Stimulated activated naive CD4-positive, alpha-beta T cell (primary cell): ENCODE measurements at places on chromosomes 6 and 20.

DNA sequence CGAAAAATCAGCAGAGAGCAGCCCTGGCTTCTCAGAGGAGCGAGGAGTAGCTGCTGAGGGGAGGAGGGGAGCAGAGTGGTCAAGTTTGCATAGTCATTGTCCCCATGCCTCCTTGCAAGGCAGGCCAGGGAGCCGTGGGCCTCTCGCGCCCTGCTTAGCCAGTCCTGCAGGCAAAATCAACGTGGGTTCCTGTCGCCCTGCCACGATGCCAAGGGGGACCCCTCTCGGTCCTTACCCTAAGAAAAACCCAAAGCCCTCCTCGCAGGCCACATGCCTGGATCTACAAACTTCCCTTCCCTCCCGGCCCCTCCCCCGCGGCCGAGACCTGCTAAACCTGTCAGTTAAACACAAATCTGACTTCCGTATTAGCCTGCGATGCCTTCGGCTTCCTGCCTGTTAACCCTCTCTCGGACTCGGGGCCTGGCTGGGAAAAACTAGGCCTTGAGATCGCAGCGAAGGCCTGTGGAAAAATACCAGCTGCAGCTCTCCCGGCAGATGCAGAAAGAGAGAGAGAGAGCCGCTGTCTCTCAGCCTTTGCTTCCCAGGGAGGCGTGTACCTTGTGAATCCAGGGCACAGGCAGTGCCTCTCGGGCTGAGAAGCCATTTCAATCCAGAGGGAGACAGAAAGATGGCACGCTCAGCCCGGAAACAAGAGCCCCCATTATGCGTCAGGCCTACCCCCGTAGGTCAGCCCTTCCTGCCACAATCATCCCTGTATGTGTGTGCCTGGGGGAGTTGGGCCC, 968 bp upstream of the ZMYND8 start:
- peak; percentile 55 for DNase-seq

DNA sequence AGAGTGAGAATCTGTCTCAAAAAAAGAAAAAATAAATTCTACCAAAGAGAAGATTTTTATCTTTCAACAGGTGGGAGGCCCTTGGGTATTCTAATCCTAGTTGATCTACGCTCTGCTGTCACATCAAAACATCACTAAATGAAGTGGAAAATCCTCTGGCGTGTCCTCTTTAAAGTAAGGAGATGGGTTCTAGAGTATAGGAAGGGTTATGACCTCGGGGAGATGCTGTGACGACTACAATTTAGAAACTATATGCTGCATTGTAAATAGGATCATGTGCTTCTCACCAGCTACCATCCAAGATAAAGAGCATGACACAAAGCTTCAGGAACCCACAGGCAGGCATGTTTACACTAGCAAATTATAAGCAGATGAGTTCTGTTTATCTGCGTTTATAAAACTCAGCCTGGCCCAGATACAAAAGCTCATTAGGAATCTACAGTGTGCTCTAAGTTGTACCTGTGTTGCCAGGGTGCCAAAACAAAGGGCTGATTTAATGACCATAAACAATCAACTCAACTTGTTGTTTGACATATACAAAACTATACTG, 197.1 kb upstream of the PLN start:
- no peak for DNase-seq

- no peak for DNase-seq
These were observed 1.6 kb upstream of the LY86 start for GRCh38 chr6:6586671-6587526.

GRCh38 chr20:20289331-20289730, 78.6 kb upstream of the INSM1 start:
- no peak for DNase-seq

DNA sequence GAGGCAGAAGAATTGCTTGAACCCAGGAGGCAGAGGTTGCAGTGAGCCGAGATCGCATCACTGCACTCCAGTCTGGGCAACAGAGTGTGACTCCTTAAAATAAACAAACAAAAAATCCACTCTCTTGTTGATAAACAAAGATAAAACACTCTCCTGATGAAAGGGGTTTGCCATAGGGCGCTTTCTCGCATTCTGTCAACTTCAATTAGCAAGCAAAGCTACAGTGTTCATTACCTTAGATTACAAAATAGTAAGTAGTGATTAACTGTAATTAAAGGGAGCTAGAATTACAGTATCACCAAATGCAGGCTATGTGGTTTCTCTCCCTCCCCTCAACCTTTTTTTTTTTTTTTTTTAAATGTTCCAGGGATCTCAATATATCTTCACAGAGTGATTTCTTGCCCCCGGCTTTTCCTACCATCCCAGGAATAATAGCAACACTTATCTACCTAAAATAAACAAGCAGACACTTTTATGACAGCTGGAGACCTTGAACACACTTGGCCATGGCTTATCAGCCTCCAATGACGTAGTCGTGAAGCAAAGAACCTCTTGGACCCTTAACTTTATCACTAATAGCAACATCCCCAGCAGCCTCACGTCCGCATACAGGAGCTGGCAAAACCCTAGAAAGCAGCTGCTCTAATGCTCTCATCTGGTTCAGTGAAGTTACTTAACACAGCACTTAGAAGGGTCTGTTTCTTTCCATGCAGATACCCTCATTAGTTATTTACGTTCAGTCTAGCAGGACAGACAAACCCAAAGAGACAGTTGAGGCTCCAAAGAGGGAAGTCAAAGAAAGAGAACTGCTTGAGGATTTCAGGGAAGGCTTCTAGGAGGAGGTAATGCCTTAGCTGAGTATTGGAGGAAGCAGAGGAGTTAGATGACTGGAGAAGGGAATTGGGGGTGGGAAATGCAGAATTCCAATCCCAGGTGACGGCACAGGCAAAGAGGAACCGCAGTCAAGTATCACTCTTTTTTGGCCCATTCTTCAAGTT, 37.9 kb upstream of the NEDD9 start:
- no peak for DNase-seq

GRCh38 chr20:46704714-46705377, 4.6 kb upstream of the SLC2A10 start:
- DNase-seq, result no peak

DNA sequence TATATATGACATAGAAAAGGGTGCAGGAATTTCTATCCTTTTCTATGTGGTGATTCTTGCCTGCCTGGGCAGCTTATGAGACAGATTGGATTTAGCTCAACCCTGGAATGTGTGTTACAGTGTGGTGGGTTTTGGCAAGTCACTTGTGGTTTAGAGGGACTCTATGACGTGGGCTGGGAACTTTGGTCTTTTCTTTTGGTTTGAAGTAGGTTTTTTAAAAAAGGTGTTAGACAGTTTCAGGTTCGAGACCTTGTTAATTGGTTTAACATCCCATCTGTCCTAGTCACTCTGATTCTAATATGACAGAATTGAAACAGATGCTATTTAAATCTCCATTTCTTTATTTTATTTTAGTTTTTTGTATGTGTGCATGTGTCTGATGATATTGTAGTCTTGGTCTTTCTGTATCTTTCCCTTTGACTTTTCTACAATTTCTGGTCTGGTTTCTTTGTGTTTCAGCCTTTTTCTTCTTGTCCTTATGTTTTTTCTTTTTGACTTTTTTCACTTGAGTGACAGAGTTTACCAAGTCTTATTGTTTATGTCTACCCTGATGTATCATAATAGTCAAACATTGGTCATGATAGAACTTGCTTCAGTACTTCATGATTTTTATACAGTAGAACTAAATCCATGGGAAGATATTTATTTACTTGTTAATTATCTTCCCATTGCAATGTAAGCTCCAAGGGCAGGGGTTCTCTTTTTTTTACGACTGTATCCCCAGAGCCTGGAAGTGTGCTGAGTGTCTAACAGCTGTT, 174.3 kb downstream of the CDKAL1 start:
- DNase-seq, result no peak

DNA sequence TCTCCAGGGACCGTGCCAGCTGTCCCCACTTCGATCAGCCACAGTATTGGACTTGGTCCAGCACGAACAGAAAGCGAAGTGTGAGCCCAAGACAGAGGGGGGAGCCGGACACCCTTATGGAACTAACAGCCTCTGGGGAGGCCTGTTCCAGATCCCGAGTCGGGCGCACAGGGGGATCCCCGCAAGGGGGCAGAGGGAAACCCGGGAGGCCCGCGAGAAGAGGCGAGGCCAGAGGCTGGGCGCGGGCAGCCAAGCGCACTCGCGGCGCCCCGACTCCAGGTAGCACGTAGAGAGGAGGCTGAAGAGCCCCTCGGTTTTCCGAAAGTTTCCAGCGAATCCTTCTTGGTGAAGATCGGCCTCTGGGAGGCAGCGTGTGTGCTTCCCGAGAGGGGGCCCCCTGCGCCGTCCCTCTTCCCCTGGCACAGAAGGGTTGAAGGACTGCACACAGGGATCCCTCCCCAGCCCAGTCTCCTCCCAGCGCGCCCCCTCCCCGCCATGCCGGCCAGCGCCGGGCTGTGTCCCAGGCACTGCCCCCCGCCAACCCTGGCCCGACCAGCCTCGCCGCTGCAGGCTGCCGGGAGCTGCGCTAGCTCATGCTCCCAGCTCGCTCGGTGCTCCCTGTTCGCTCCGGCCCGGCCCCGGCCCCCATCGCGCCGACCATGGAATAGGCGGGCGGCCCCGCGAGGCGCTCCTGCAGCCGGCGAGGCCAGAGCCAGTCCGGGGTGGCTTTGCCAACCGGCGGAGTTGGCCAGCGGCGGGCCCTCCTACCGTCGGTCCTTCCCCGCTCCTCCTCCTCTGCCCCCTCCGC, 577 bp upstream of the SLC24A3 start:
- no peak for DNase-seq

DNA sequence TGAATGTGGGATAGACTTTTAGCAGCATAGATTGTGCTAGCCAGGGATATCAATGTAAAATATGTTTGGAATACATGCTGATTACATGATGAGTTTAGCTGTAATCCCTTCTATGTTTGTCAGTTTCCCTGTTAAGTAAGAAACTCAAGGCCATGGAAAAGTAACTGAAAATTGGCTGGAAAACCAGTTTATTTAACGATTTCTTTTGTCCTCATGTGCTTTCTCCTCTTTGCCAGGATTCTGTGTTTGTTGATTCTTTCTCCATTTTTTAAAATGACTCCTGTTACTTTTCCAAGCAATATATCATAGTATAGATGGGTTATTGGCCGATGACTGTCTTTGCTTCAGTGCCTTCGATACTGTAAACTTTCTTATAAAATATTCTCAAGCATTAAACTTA, 87.5 kb downstream of the SAMD5 start:
- DNase-seq, result no peak

DNA sequence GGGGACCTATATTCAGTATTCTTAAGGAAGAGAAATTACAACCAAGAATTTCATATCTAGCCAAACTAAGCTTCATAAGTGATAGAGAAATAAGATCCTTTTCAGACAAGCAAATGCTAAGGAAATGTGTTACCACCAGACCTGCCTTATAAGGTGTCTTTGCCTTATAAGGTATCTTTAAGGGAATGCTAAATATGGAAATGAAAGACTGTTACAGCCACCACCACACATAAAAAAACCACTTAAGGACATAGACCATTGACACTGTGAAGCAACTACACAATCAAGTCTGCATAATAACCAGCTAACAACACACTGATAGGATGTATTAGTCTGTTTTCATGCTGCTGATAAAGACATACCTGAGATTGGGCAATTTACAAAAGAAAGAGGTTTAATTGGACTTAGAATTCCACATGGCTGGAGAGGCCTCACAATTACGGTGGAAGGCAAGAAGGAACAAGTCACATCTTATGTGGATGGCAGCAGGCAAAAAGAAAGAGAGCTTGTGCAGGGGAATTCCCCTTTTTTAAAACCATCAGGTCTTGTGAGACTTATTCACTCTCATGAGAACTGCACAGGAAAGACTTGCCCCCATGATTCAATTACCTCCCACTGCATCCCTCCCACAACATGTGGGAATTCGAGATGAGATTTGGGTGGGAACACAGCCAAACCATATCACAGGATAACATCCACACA, 119.2 kb upstream of the LAMA2 start:
- DNase-seq, result no peak

DNA sequence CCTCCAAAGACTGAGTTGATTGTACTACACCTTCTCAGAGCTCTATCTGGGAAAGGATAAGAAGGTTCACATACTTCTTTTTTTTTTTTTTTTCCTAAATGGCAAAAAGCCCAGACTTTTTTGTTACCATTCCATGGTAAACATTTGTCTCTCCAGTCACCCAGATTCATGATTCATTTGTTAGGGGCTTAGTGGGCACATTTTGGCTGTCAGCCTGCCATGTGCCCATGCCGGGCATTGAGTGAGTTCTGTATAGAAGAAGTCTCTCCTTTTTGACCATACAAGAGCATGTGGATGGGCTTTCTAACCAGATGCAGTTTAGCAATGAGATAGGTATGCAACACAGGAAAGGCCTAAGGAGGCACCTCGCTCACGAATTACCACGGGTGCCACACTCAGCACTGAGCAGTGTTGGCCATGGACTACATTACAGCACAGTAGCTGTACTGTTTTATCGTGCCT, 447.5 kb upstream of the HSF2 start:
- DNase-seq, result no peak

- DNase-seq, result no peak
These were observed 98.0 kb upstream of the CITED2 start for GRCh38 chr6:139472351-139473015.

DNA sequence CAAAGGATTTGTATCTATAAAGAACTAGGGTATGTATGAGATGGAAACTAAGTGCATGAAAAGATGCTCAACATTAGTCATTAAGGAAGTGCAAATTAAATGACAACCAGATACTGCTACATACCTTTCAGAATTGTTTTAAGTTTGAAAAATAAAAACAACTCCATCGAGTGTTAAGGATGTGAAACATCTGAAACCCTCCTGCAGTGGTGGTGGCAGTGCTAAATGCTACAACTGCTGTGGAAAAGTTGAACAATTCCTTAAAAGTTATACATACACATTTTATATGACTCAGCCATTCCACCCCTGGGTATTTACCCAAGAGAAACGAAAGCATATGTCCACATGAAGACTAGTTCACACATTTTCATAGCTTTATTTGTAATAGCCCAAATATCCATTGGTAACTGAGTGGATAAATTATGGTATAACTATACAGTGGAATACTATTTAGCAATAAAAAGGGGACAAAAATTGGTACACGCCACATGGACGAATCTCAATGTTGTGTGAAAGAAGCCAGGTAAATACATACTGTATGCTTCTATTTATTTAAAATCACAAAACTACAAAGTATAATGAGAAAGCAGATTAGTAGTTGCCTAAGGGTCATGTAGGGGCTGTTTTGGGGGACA, 10.6 kb downstream of the ARMH2 start:
- DNase-seq, result no peak

DNA sequence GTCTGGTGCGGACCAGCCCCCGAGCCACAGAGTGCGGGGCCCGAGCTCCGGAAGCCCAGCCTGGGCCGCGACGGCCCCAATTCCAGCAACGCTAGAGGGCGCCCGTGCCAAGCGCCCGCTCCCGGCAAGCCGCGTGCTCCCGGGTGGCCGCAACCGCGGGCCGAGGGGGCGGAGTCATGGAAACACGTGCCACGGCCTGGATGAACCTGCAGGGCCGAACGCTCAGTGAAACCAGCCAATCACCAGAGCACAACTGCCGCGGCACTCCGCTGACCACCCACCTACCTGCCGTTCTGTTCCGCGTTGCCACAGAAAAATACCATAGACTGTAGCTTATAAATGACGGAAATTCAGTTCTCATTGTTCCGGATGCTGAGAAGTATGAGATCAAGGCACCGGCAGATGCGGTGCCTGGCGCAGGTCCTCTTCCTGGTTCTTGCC, 85.7 kb upstream of the FOXC1 start:
- DNase-seq, result peak; percentile 43

- no peak for DNase-seq
These were observed 57.3 kb upstream of the SMIM29 start for GRCh38 chr6:34305982-34306708.

GRCh38 chr20:22501034-22501433, 83.3 kb downstream of the FOXA2 start:
- no peak for DNase-seq
